ENCODE measurements at places on chromosomes 5 and 9.

GRCh38 chr9:88724331-88724730, 189.4 kb downstream of the NXNL2 start:
- no peak for DNase-seq

GRCh38 chr5:34886392-34887119, 28.7 kb downstream of the RAD1 start:
- no peak for DNase-seq

GRCh38 chr5:73327908-73328455, 120.6 kb downstream of the FOXD1 start:
- no peak for DNase-seq

DNA sequence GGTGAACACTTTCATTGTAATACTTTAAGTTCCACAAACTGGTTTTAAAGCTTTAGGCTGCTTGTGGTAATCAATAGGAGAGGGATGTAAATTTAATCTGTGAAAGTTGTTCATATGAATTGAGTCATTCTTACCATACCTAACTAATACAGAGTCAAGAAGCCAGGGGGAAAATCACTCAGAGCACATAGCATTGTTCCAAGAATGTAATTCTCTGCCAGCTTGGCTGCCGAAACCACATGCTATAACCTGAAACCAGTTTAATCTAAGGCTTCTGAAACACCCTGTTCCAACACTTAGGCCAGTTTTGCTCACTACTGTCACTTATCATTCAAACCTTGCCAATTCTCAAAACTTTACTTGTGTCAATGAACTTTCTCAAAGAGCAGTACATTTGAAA, 528.8 kb upstream of the GRAMD2B start:
- DNase-seq, result no peak

- DNase-seq, result no peak
Observed at GRCh38 chr9:2291980-2292704, 277.0 kb downstream of the SMARCA2 start.

- DNase-seq, result no peak
Observed at GRCh38 chr5:58231041-58231440, 228.8 kb downstream of the PLK2 start.

DNA sequence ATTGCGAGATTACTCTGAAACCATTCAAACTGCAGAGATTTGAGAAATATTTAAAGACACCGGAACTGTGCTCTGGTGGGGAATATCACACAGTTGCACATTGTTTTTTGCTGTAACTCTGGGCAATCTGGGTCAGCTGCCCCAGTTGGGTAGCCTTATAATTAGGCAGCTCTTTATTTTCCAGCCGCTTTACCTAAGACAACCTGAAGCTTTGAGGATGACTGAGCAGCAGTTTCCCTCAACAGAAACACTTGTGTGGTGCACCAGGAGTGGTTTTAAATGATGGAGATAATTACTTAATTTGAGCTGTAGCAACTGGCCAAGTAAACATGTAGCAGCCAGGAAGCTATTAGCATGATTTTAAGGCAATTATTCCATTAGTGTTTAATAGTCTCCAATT, 2.9 kb downstream of the PLCXD3 start:
- no peak for DNase-seq

DNA sequence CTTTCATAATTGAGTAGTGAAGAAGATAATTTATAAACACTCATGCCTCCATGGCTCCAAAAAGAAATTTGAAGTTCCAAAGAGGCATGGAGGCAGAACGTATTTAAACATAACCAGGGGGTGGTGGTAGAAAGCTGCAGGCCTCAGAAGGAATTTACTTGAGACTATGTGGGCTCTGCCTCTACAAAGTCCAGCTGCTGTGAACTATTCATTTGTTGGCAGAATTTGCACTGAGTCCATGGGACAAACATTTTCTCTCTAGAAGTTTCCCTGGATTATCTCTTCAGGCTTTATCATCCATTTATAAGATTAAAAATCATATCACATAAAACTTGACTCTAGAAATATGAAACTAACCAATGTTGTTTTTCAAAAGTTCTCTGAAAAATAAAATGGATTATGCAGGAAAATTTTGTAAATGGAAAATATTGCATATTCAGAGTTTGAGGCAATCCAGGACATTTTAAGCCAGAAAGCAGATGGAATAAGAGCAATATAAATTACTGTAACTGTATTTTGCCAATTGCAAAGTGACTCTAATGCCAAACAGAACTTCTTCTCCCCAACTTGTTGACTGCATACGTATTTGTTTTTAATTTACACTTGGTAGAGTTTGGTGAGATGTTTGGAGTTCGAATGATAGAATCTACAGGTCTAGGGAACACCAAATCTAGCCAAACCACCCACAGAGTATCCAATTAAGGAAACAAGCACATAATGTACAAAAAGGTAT, 258.2 kb downstream of the ENC1 start:
- no peak for DNase-seq

DNA sequence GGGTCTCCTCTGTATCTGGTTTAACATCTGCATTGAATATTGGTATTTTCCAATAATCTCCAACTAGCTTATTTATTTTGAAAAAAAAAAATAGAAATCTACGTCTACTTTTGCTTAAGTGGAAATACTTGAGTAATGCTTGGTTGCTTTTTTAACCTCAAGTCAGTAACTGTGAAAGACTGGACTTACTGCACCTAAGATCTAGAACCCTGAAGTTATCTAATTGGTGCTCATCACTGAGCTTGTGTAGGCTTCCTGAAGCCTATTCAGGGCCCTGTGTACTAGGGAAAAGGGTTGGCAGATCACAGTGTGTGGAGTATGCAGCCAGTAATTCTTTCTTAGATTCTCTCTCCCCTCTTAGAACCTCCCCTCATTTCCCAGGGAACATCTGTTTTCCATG, 16.2 kb downstream of the SLC1A1 start:
- no peak for DNase-seq

DNA sequence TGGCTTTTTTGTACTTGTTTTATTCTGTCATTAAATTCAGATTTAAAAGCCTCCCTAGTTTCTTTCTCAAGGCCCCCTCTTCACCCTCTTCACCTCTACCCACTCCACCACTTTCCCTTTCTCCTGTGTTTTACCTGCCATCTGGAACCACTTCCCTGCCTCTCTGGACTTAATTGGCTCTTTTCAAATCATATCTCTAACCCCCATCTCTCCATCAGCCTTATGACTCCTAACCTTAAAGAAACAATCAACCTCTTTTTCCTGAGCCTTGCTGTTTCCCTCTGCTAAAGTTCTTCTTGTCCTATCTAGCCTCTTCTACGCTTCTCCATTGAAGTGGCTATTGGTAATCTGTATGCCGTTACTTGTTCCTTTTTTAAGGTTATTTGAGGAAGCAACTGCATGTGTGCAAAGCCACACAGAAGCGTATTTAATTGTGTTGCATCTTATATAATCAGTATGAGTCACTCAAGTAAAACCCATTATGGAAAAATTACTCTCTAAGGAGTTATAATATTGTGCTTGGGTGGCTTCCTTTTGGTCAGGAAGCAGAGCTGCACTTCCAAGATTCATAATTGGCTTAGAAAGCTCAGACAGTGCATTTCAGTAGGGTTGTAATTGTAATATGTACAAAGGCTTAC, 653.6 kb upstream of the ITGA1 start:
- DNase-seq, result no peak

GRCh38 chr9:107039542-107039941, 176.6 kb downstream of the ZNF462 start:
- no peak for DNase-seq

DNA sequence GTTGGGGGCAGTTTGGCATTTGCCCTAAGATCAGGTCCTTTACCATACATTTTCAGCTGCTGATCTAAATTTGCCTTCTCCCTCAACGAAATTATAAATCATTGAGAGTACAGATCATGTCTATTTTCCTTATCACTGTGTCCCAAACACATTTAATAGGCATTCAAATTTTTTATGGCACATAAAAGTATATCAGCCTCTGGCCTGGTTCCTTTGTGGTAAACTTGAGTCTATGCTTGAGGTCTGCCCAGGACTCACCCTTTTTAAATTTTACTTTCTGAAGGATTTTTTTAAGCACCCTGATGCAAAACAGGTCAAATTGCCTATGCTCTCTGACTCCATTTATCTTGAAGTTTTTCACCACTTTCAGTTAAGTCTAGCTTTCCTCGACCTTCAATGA, 163.6 kb upstream of the GRIN3A start:
- no peak for DNase-seq

- DNase-seq, result no peak
Observed at GRCh38 chr5:38755181-38755580, 90.6 kb upstream of the OSMR start.

DNA sequence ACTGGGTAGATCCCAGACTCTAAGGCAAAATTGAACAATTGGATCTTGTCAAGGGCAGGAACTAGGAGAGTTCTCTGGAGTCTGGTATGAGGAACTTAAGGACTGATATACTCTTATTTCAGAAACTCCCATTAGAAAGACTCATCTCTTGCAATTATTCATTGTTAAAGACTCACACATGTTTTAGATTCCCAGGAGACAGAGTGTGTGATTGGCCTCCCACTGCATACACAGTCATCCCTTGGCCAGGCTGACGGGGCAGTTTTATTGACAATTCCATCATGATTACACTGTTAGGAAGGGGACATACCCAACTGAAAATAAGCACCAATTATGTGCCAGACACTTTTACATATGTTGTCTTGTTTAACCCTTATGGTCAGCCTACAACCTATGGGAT, 347.2 kb downstream of the DMAC1 start:
- DNase-seq, result no peak

GRCh38 chr9:116907989-116908388, 220.9 kb downstream of the TRIM32 start:
- no peak for DNase-seq

- DNase-seq, result no peak
Observed at GRCh38 chr9:111836311-111836710, 41.6 kb upstream of the SHOC1 start.

DNA sequence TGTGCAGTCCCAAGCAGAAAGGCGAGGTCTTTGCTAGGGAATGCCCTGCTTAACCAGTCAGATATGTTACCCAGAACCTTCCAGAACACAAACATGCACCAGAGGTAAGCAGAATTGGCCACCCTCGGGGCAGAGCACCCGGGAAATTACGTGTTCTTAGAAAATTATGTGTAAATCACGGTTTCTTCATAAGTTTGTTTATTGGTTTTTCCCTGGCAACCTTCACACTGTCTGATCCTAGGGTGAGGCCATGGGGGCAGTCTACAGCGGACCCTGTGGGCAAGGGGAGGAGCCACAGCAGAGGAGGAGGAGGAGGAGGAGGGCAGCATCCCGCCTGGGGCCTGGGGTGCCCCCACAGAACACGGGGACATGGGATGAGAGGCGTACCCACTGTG, 31.4 kb downstream of the RXRA start:
- DNase-seq, result no peak

GRCh38 chr5:126865299-126865698, 88.4 kb downstream of the LMNB1 start:
- no peak for DNase-seq

DNA sequence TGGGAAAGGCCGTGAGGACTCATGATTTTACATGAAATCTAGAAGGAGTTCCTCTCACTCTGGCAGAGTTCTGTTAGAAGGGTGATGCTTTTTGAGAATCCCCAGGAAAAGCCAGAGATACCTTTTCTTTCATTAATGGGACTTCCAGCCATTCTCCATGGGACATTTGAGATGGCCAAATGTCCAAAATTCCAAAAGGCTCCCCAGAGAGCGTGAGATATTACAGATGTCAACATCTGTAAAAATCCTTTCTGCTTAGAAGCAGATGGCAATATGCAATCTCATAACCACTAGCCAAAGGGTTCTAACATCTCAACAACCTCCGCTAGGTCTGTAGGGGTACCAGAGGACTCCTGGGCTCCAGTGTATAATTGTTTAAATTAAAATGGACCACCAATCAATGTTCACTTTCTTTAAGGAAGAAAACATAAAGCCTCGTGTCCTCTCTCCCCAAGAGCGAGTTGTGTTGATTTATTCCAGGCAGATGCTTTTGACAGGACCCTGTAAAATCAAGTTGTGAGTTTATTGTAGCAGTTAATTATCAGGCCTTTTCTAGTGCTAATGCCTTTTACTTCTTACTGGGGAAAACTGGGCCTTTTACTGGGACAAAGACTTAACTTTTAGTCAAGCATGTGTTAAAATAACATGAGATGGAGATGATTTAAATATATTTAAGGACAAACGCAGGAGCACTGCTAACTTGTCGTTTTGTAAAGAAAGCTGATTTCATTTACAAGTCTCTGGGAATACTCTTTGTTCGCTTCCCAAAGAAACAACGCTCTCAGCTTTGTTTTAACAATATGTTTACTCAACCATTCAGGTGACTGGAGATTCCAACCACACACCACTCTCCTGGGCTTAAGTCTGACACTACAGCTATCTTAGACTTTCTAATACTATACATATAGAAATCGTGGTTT, 4.8 kb downstream of the GAS1 start:
- no peak for DNase-seq

DNA sequence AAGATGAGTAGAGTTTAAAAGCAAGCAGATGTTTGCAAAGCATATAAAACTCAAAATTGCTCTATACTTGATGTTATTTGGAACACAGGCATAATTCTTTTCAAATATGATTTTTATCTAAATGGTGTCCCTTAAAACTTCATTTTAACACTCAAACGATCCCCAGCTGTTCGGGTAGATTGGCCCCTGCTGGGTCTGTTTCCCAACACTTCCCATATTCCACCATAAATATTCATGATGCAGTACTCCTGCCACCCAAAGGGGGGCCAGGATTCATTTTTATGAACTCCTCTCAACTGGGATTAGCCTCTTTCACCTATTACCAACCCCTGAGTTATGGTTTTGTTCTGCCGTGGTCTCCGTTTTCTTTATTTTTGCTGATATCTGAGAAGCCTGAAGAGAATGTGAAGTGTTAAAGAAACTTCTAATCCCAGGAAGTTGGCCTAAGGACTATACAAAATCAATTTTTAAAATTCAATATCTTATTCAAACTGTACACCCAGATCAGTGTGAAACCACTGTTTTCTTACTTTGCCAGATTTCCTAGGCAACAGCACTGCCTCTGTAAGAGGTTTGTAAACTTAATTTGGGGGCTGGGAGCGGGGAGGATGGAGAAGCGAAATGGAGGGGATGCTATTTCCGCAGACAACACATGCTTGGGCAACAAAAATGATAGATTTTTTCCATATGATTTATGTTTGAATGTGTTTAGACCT, 384.1 kb downstream of the DMRT2 start:
- DNase-seq, result no peak

- no peak for DNase-seq
Observed at GRCh38 chr5:150196986-150197385, 7.1 kb downstream of the SLC6A7 start.

GRCh38 chr5:82991678-82992323, 85.4 kb downstream of the TMEM167A start:
- DNase-seq, result no peak

GRCh38 chr9:110207071-110207641, 803 bp downstream of the C9orf152 start:
- DNase-seq, result no peak

DNA sequence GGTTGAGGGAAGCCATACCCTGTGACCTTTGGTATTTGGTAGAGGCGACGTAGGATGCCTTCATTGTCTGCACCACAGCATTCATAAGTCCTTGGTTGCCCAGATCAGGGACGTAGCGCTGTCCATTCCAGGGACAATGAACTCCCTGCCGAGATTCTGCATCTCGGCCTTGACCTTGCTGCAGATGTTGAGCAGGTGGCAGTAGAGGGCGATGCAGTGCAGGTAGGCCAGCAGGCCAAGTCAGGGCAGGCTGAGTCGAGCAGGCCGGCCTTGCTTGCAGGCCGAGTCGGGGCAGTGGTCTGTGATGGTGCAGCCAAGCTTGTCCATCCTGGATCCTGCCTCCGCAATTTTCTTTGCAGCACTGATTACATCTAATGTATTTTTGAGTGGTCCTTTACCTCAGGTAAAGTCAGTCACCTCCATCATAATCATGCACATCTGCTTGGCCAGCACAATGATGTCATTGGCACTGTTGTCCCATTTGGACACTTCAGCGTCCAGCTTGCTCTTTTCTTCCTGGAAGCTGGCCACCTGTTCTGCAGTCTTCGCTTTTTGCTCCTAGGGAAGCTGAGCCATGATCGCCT, 93.4 kb upstream of the CCDC112 start:
- no peak for DNase-seq

Data from activated CD4-positive, alpha-beta T cell treated with anti-CD3 and anti-CD28 coated beads, Interleukin-2, amount 10 ng/mL, durations not matched to agents 24 days and 14 days (primary cell).